ENCODE measurements at places on chromosomes 16 and 17.

GRCh38 chr16:17802571-17802970 is 331.8 kb upstream of the XYLT1 start:
- DNase-seq = no peak

DNA sequence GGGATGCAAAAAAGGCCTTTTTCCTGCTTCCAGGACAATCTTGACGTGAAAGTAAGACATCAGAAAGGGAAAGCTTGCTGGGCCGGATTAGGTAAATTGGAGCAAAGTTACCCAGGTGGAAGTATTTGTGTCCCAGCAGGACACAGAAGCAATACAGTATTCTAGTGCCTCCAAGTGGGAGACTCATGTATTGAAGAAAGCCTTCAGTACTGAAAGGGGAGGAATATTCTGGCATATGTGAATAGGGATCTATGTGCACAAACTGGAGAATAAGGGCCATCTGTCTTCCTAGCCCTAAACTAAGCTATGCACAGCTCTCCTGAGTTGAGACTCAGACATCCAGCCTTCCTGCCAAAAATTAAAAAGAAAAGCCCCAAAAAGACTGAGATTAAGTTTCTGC is 327.3 kb upstream of the CDH8 start:
- no peak for DNase-seq

DNA sequence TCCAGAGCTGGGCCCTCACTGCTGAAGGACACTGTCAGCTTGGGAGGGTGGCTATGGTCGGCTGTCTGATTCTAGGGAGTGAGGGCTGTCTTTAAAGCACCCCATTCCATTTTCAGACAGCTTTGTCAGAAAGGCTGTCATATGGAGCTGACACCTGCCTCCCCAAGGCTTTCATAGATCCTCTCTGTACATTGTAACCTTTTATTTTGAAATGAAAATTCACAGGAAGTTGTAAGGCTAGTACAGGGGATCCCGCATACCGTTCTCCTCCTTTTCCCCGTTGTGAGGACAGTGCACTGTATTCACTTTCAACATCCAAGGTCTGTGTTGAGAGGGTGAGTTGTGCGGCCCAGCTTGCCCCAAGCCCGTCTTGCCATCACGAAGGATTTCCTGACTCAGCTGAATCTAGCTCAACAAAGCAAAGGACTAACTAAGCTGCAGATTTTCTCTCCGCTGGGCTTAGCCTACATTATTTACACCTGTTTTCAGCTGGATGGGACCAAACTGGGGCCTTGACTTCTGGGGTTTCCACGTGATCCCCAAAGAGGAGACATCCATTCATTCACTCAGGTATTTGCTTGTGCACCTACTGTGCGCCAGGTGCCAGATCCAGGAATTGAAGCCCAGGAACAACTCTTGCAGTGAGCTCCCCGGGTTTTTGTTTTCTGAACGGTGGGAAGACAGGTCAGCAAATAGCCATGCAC is 5.2 kb upstream of the TMEM235 start:
- DNase-seq = no peak

DNA sequence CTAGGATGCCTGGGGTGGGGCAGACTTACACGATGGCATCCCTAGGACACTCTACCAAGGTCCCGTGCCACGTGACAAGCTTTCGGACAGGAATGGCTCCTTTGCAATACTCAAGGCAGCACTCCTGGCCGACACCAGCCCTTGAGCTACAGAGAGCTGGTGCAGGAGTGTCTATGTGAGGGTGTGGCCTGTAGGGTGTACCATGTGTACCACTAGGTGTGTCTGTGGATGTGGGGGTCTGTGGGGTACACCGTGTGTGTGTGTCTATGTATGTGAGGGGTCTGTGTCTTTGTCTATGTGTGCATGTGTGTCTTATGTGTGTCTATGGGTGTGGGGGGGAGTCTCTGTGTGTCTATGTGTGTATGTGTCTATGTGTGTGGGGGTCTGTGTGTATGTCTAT is 1.9 kb upstream of the TLE7 start:
- DNase-seq = no peak

- no peak for DNase-seq
Measured at GRCh38 chr17:64340557-64340956, 50.1 kb downstream of the PECAM1 start.
